ENCODE measurements at places on chromosomes 2 and 18.

DNA sequence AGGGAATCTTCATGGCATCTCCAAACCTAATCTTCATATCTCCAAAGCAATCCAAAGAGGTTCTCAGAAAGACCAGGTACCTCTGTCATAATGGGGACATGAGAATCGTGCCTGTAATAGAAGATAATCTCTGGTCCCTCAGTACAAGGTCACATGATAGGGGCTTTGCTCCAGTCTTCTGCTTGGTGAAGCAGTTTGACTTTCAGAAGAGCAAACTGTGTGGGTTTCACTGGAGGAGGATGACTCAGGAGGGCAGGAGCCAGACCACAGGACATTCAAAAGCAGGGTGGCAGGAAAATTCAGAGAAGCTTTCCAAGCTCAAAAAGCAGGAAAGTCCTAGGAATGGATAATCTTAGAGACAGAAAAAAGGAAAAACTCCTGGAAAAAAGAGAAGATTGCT is 10.6 kb upstream of the PAX3 start:
- no peak for DNase-seq

DNA sequence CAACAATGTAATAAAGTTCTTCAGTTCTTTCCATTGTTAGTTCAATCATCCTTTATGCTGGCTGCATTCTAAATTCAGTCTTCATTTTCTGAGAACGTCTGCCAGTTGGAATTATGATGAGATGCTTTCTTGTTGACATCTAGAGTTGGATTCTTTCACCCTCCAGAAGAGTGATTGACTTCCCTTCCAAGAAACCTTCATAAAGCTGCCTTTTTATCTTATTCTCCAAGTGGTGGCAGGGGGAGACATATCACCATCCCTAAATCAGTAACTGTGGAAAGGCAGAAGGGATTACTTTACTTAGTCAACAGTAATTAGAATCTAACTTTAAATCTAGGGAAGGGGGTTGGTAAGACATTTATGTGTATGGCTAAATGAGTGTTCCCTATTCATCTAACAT is 86.8 kb upstream of the GULP1 start:
- DNase-seq: no peak

GRCh38 chr2:98479959-98480524 is 35.4 kb downstream of the INPP4A start:
- no peak for DNase-seq

DNA sequence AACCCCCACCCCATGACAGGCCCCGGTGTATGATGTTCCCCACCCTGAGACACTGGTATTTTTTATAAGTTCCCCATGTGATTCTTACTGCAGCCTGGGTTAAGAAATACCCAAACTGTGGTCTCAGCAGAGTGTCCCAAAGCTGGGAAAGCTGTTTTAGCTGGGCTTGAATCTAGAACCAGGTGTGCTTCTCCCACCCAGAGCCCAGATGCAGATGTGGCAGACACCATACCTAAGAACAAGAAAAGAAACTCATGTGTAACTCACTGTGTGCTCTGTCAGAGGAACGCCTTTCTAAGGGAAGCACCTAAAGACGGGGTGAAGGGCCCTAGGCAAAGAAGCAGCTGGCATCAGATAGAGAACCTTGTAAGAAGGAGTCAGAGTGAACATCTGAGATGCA is 23.9 kb downstream of the DOK1 start:
- DNase-seq: no peak

DNA sequence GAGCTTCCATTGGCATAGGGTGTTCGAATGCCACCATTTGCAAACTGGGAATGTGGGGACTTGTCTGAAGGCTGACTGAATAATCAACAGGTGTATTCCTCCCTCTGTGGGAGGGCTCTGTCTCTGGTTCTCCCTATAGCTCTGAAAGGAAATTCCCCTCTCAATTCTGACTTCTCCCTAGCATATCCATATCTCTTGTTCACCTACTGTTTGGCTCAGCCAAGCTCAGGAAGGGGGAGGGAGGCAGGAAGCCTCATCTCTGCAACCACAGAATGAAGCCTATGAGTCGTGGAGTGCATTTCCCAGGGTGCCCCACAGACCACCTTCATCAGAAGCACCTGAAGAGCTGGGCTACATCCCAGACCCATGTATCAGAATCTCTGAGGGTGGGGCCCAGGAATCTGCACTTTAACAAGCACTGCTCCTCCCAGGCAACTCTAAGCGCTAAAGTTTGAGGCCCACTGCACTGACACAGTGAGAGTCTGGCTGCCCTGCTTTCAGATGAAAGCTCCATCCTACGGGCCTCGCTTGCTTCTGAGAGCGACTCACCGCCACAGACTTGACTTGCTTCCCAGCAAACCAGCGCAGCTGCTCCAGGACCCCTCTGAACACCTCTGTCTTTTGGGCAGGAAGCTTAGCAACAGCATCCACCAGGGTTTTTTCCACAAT is 32.0 kb downstream of the XDH start:
- DNase-seq: no peak

- DNase-seq: no peak
Measured at GRCh38 chr18:57697426-57697825, 75.8 kb upstream of the NARS1 start.

DNA sequence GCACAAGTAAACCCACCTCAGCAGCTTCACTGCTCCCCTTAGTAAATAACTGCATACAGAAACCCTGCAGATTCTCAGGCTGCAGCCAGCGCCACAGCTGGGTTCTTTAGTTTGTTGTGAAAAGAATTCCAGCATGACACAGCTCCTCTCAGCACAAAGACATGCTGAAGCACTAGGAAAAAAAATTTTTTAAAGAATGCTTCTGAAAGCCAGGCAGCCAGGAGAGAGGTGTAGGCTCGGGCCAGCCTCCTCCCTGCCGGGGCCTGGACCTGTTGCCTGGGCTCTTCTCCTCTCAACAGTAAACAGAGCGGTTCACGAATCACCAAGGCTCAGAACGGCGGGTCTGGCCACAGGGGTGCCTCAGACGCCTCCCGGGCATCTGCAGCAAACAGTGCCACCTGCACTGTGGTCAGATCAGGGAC is 95.7 kb upstream of the POU3F3 start:
- DNase-seq: no peak

GRCh38 chr2:146414456-146414855 is 1430.4 kb upstream of the ACVR2A start:
- no peak for DNase-seq

- DNase-seq: no peak
Measured at GRCh38 chr2:26327291-26328272, 18.4 kb upstream of the SELENOI start.

DNA sequence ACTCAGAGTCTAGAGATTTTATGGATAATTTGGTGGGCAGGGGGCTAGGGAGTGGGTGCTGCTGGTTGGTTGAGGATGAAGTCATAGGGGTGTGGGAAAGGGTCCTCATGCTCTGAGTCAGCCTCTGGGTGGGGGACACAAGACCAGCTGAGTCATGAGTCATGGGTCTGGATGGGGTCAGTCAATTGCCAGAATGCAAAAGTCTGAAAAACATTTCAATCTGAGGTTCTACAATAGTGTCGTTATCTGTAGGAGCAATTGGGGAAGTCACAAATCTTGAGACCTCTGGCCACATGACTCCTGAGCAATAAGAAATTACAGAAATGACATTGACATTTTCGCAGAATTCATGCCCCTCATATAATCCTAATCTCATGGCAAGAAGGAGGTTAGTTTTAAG is 15.1 kb downstream of the NMS start:
- no peak for DNase-seq

DNA sequence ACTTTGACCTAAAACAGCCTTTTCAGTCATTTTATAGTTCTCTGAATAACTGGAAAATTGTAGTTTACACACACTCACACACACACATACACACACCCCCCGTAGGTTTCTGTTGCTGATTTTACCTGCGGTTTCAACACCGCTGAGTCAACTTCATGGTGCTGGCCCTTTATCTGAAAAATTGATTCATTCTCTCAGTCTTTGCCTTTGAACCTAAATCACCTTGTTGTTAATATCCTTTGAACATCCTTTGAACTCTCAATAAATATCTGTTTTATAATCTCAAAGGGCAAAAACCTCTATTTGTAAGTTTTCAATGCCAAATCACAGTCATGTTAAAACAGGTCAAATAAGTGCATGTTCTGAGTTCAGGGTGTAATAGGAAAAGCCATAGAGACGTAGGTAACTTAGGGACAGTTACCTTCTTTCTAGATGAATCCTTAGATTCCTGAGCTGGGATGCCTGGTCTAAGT is 109.0 kb upstream of the BZW1 start:
- no peak for DNase-seq

DNA sequence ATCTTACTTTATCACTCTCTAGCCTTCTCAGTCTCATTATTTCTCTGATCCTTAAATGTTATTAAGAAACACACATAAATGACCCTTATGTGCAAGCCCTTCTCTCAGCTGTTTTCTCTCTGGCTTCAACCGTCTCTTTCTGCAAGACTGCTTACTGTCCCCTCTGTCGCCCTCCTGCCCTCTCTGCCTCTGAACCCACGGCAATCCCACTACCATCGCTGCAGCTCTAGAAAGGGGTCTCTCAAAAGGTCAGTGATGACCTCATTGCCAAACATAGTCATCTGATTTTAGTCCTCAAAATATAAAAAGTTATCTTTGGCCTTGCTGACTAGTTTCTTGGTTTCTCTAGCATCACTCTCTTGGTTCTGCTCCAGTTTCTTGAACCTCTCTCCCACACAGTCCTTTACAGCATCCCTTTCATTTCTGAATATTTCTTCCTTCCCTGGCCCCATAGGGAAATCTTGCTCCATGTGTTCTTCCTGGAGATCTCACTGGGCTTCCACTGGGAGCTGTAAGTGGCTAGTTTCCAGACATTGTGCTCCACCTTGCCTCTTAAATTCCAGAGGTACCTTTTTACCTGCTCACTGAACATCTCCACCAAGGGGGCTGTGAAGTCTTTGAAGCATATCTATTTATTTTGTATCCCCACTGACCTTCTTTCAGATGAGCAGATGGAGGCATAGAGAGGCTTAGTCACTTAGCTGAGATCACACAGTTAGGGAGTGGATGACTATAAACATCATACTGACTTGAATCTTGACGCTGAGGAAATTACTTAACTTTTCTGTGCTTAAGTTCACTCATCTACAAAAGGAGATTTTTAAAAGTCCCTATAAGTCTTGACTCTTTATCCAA is 96.2 kb downstream of the PDE1A start:
- no peak for DNase-seq

Measured in GM18507 (cell line).